ENCODE measurements at places on chromosomes 1 and 21.

DNA sequence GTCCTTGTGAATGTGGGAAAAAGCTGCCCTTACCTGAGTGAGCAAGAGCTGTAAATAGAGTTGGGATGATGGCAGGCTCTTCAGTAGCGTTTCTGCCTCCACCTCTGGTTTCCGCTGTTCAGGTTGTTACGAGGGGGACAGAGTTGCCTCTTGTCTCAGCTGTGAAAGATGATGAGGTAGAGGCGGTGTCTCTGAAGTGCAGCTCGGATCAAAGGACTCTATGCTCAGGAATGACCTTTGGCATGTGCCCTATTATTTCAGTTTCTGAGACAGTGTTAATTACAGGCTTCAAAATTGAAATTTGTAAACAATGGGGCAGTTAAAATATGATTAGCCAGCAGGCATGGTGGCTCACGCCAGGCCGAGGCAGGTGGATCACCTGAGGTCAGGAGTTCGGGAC, 70.3 kb downstream of the VPS26C start:
- no peak for DNase-seq

- DNase-seq: no peak
Measured at GRCh38 chr1:226322986-226323385, 14.0 kb upstream of the LIN9 start.

DNA sequence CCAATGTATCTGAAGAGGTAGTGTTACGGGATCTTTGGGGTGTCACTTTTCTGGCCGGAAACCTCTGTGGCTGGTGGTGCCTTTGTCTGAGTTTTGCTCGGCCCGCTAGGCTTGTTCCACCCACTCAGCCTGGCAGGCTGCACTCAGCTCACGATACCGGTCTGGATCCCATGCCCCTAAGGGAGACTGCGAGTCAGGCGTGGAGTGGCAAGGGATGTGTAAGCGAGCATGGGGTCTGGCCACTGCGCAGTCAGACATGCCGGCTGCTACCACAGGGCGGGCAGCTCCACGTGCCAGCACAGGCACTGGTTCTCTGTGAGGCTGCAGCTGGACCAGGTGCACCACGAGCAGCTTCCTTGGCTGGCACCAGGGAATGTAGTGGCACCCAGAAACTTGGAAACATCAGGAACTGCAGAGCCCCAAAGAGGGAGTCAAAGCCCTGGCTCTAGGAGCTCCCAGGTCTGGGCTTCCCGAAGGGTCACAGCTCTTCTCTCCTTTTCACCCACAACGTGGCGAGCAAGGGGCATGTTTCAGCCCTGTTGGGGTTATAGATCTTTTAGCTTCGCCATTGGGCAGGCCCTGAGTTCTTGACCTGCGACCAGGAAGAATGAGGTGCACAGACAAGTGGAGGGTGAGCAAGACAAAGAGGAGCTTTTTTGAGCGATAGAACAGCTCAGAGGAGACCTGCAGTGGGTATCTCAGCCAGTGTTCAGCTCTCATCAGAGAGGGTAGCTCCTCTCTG, 23.8 kb upstream of the LRRC8C start:
- no peak for DNase-seq

GRCh38 chr1:4425892-4426291, 228.5 kb upstream of the AJAP1 start:
- no peak for DNase-seq

DNA sequence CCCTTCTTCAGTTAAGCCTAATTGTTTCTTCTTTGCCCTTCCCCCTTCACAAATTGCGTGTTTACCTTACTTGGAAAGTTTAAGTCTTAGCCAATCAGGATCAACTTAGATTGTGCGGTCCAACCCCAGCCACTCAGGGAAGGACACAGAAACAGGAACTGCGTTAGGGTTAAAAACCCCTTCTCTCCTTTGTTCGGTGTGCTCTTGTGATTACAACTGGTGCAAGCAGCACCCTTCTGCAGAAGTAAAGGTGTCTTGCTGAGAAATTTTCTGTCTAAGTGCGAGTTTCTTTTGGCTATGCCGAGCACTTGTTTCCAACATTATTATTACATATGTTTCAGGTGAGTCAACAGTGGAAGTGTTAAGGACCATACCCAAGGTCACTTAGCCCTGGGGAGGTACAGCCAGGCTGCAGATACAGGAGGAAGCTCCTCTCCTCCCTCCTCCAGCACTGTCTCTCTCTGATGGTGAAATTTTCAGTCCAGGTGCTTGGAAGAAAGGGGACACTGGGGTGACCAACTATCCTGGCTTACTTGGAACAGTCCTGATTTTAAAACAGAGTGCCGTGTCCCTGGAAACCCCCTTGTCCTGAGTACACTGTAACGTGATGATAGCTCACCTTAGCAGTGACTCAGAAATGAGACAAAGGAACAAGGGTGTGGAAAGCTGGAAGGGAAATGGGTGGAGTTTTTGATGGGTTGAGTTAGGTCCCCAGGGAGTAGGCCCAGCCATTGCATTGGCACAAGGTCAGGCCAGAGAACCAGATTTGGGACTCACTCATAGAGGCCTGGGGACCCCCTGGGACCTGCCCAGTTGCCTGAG, 68.7 kb upstream of the KLHDC7A start:
- DNase-seq: no peak

DNA sequence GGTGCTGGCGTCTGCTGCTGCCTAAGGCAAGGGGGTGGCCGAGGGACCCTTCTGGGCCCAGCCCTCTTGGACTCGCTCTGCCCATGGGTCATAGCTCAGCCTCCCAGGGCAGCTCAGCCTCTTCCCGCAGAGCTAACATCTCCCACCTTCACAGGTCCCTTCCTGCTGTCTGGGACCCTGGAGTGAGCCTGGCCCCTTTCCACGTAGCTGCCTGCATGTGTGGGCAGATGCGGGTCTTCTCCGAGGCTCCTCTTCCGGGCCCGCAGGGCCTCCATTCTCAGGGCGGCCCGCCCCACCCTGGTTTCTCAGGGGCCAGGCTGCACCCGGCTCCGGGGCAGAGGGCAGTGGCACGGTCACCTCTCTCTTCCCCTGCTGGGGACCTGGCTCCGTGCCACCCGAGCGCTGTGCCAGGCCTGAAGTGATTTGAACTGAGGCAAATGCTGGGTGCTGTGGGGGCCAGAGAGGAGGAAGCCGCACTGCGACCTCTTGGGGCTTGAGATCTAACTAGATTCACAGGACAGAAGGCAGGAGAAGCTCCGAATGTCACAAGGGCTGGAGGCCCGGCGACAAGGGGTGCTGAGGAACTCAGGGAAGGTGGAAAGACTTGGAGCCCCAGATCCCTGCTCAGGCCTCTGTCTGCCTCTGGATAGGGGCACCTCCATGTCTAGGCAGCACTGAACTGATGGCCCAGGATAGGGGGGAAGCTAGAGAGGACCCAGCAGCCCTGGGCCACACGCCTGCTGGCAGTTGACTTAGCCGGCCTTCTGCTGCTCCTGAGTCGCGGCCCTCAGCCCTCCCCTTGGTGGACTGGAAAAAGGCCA, 40.7 kb downstream of the COQ8A start:
- DNase-seq: no peak

- peak; percentile 39 for DNase-seq
Measured at GRCh38 chr1:67347688-67348472, 40.2 kb downstream of the IL12RB2 start.

GRCh38 chr1:77487631-77488030, 194.8 kb downstream of the ZZZ3 start:
- DNase-seq: no peak

GRCh38 chr1:180501865-180502360, 464 bp downstream of the ACBD6 start:
- no peak for DNase-seq

- no peak for DNase-seq
Measured at GRCh38 chr1:160446945-160447600, 46.7 kb downstream of the VANGL2 start.

GRCh38 chr1:43935711-43936427, 2.3 kb downstream of the ARTN start:
- DNase-seq: no peak

DNA sequence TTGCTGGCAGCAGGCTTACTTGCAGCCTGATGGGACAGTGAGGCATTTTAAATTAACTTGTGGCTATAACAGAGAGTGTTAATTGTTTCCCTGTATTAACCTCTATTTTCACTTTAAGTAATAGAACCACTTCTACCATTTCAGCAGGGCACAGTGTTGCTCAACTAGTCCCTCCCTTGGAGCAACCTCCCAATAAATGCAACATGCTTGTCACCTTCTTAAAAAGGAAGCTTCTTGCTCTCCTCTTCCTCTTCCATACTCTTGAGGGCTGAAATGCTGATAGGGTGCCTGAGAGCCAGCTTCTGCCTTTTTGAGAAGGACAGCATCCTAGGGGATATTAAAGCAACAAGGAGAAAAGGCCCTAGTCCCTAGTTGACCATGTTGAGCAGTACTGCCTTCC, 52.1 kb downstream of the C4BPA start:
- DNase-seq: no peak

DNA sequence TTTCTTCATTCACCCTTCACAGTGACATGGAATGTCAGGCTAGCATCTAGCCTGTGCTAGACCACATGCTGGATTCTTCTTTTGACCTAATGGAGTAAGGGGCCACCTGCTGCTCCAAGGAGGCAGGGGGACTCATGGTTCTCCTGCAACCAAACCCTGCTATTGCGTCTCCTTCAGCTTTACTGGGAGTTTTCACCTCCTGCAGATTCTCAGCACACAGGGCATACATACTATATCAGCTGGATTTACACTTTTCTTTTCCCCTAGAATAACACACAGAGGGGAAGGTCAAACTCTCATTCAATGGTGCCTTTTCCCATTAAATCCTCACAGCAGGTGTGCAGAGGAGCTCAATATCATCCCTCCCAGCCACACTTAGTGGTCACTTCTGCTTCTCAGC, 16.6 kb upstream of the AK5 start:
- DNase-seq: no peak

- DNase-seq: no peak
Measured at GRCh38 chr1:181013144-181013543, 9.5 kb downstream of the STX6 start.

Data from NCI-H446 treated with DMSO at 0.1 percent for 48 hours (cell line).